ENCODE measurements at places on chromosomes 1 and 21. TPM values are rescaled to one million over a fixed set of nuclear protein-coding genes. Genes with fewer than 3 reads are reported as not detected.

TMEM82 gene
- not detected for total RNA-seq

LRRC3 gene
- total RNA-seq = 4.2 TPM

AK2 gene
- 148 TPM for total RNA-seq

PRKAA2 gene
- total RNA-seq = not detected

PFKFB2 gene
- 4.9 TPM for total RNA-seq

TMOD4 gene
- total RNA-seq = 3.2 TPM

PALMD gene
- not detected for total RNA-seq

SYTL1 gene
- 130 TPM for total RNA-seq

DNALI1 gene
- total RNA-seq = not detected

TSSK3 gene
- total RNA-seq = 1.1 TPM

HSD11B1 gene
- 1.2 TPM for total RNA-seq

THBS3 gene
- 31.5 TPM for total RNA-seq

LAD1 gene
- not detected for total RNA-seq
